T-cell (primary cell): ENCODE measurements at places on chromosomes 6 and 20.
A peak's percentile ranks its signal among the peaks of the same experiment; 100 is the strongest.

- no peak for DNase-seq
Observed at GRCh38 chr6:37238381-37238780, 19.2 kb upstream of the TBC1D22B start.

GRCh38 chr6:56652994-56653393 lies 10.3 kb upstream of the DST start:
- DNase-seq: no peak

- DNase-seq: peak; percentile 34
Observed at GRCh38 chr20:31666258-31667042, 28.7 kb downstream of the COX4I2 start.

DNA sequence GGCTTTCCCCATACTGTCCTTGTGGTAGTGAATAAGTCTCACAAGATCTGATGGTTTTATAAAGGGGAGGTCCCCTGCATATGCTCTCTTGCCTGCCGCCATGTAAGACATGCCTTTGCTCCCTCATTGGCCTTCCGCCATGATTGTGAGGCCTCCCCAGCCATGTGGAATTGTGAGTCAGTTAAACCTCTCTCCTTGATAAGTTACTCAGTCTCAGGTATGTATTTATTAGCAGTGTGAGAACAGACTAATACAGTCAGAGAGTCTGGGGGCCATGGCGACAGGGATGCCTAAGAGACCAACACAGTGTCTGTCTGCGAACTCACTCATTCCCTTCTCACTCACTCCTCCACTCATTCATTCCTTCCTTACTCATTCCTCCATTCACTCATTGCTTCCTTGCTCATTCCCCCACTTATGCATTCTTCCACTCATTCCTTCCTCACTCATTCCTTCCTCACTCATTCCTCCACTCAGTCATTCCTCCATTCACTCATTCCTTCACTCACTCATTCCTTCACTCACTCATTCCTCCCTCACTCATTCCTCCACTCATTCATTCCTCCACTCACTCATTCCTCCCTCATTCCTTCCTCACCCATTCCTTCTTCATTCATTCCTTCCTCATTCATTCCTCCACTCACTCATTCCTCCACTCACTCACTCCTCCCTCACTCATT lies 137.5 kb upstream of the AGPAT4 start:
- no peak for DNase-seq

DNA sequence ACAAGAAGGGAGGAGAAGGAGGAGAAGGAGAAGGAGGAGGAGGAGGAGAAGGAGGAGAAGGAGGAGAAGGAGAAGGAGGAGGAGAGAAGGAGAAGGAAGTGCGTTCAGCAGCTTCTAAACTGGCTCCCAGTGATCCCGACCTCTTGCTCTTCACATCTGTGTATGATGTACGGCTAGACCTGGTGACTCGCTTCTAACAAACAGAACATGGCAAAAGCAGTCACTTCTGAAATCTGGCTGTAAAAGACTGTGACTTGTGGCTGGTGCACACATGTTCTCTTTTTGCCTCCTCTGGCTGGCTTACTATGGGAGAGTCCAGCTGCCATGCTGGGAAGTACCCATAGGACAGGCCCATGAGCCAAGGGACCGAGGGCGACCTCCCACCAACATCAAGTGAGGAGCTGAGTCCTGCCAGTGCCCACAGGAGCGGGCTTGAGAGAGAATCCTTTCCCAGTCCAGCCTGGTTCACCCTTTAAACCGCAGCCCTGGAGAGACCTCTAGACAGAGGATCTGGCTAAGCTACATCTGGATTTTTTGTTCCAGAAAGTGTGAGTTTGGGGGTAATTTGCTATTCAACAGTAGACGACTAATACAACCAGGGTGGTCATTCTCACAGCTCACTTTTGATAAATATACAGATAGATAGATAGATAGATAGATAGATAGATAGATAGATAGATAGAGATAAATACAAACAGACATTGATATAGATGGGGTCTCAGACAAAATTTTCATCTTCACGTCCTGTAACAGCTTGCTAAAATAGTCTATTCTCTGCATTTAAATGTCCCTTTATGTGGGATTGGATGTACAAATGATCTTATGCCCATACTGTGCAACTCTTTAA lies 42.3 kb downstream of the RPP40 start:
- DNase-seq: no peak

GRCh38 chr20:57913156-57913930 lies 203.5 kb upstream of the PMEPA1 start:
- no peak for DNase-seq

DNA sequence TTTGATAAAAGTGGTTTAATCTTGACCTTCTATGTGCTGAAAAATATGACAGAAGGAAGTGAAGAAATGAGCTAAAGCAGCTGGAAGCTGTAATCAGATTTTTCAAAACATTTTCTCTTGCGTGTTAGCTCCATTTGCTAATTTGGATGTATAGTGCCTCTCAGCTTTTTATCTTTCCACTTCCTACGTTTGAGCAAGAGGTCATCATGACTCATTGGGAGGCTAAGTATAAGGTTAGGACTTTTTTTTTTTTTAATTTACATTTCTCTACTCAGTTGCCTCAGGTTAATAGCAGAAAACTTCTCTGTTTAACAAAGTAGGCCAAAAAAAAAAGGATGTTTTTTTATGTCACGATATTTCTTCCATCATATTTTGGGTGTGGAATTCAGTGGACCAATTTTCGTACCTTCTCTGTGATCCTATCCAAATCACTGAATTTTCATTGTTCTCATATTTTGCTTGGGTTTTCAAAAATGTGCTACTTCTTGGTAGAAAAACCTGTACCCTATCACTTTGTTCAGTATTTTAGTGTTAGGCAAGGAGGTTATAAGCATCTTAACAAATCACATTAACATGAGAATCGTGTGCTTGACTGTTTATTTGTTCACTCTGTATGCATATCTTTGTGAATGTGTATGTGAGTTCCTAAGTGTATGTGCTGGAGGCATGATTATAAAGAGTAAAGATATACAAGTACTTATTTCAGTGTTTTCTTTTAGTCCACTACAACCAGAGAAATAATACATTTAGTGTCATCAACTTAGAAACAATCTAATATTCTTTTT lies 1028.3 kb upstream of the EYS start:
- DNase-seq: no peak

GRCh38 chr20:59032713-59033059 lies 551 bp upstream of the ATP5F1E start:
- no peak for DNase-seq

DNA sequence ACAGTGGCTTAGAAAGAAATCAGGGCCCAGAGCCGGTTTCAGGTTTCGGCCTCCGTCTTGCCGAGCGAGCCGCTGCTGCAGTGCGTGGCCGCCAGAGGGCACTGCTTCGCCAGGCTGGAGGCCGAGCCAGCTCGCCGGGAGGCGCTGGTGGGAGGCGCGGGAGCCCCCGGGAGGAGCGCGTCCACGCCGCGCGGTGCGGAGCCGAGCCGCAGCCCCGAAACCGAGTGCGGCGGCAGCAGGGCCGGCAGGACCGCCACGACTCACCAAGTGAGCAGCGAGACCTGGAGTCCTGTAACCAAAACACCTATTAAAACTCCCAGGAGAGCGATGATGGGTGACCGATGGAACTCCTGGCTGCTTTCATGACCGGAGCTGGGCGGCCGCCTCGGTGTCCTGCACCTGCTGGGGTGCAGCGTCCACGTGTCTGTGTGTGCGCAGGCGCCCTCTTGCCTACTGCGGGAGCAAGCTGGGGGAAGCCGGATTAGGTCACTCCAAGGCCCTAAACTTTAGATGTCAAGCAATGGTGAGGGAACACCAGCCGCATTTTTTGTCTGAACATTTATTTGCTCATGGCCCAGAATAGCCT lies 186.9 kb upstream of the UST start:
- peak; percentile 34 for DNase-seq
